ENCODE measurements at places on chromosomes 11 and 22.
A peak's percentile ranks its signal among the peaks of the same experiment; 100 is the strongest.

- DNase-seq, result no peak
Measured at GRCh38 chr11:103547691-103548090, 438.5 kb downstream of the DYNC2H1 start.

- no peak for DNase-seq
Measured at GRCh38 chr22:42281706-42282251, 11.3 kb upstream of the TCF20 start.

DNA sequence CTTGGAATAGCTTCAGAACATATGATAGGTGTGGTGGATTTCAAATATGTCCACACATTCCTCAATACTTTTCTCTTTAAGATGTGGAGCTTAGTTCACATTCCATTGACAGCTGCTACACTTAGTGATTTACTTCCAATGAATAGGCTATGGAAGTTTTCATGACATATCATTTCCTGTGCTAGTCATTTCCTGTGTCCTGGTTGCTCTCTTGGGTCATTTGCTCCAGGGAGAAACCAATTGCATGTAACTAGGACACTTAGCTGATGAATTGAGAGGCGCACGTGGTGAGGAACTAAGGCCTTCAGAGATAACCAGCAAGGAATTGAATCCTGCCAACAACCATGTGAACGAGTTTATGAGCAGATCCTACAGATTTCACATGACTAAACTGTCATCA lies 120.9 kb downstream of the SLC17A6 start:
- peak; percentile 80 for DNase-seq

DNA sequence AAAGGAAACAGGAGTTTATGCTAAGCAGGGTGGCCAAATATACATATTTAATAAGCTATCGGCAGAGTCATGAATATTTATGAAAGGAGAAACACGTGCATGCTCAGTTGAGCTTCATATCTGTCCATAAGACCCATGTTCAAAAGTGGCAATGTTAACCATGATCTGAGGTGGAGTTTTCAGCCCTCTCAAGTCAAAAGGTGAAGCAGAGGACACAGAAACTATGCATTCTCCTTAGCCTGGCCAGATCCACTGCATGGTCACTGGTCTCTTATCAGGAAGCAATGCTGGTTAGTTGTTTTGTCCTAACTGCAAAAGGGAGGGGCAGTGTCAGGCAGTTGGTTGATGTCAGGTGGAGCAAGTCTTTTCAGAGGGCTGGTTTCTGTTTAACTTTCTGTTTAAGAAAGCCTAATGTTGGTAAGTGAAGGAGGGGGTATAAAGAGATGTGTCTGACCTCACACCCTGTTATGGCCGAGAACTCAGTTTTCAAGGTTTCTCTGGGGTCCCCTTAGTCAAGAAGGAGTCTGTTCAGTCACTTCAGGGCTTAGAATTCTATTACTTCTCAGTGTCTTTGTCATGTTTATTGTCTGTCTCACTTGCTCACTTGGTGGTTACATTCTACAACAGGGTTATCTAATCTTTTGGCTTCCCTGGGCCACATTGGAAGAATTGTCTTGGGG lies 5.5 kb upstream of the SELENOH start:
- no peak for DNase-seq

- no peak for DNase-seq
Measured at GRCh38 chr11:133811850-133812685, 33.2 kb downstream of the SPATA19 start.
